ENCODE measurements at places on chromosomes 5 and 9.

- DNase-seq: no peak
These were observed 364.1 kb downstream of the BRINP1 start for GRCh38 chr9:119005162-119005561.

GRCh38 chr9:35835216-35835632, 6.2 kb downstream of the TMEM8B start:
- no peak for DNase-seq

GRCh38 chr9:26077860-26078259, 399.6 kb upstream of the TUSC1 start:
- DNase-seq: no peak

DNA sequence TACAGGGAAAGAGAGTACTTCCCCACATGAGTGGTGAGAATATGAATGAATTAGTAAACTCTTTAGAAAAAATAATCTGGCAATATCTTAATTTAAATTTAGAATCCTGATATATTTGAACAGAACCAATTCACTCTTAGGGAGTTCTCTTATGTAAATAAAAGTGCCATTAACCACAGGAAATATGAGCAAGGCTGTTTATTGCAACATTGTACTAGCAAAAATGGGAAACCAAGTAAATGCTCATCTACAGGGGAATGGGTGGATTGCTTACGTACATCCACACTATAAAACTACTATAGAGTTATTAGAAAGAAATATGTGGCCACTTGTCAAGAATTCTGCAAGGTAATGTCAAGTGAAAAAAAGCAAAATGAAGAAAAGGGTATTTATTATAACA, 274.5 kb downstream of the TLE1 start:
- no peak for DNase-seq

GRCh38 chr9:108636013-108636412, 219.8 kb downstream of the ACTL7B start:
- DNase-seq: no peak

GRCh38 chr5:137442660-137443059, 56.5 kb downstream of the SPOCK1 start:
- no peak for DNase-seq

- no peak for DNase-seq
These were observed 760 bp downstream of the NPR3 start for GRCh38 chr5:32711681-32712480.

- DNase-seq: no peak
These were observed 12.3 kb downstream of the TLE4 start for GRCh38 chr9:79583952-79584654.

- DNase-seq: no peak
These were observed 41.5 kb downstream of the UBE2R2 start for GRCh38 chr9:33858423-33858822.

DNA sequence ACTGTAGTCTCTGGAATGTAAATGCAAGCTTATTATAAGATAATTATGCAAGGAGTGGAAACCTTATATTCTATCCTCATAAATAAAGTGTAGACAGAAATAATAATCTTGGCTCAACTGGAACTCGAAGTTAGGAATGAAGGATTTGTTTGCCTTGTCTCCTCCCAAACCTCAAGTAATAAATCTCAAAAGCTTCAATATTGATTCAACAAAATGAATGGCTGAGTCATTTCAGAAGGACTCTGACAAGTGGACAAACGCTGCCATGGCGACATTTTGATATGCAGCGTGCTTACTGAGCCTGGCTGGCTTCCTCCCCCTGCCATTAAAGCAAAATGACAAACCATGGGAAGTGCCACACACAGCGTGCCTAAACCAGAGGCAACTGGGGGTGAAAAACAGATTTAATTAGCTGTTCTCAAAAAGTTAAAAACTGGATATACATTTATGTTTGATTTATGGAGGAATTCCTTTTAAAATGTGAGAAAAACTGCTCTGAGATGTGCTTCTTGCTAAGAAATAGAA, 10.5 kb upstream of the ADGRV1 start:
- DNase-seq: no peak

Data from NCI-H187 (cell line).